ENCODE measurements at places on chromosomes 6 and 20.

- DNase-seq, result no peak
- no peak overlapping the region for H3K4me3 ChIP-seq
- no peaks in the 10 kb centered on the region for H3K27me3 ChIP-seq
- H3K27ac ChIP-seq, result no peak overlapping the region
- H3K36me3 ChIP-seq, result no peaks in the 10 kb centered on the region
Observed at GRCh38 chr6:121579478-121579877, 144.0 kb downstream of the GJA1 start.

DNA sequence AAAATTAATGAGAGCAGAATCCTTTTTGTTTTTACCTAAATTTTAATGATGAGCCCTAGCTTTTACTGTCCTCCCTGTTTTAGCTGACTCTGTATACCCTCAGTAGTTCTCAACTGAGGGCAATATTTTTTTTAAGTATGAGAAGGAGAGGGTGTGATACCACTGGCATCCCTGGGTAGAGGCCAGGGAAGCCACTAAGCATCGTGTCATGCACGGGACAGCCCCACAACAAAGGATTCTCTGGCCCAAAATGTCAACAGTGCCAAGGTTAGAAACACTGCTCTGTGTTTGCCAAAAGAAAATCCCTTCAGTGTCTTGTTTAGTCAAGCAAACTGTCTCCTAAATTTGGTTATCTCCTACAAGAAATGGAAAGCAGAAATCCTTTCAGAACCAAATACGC lies 210.4 kb downstream of the KCNQ5 start:
- no peak overlapping the region for H3K4me3 ChIP-seq
- H3K27me3 ChIP-seq, result no peaks in the 10 kb centered on the region
- no peak for DNase-seq
- H3K4me1 ChIP-seq, result peaks cover 11% of the 10 kb centered on the region
- no peak overlapping the region for H3K27ac ChIP-seq

DNA sequence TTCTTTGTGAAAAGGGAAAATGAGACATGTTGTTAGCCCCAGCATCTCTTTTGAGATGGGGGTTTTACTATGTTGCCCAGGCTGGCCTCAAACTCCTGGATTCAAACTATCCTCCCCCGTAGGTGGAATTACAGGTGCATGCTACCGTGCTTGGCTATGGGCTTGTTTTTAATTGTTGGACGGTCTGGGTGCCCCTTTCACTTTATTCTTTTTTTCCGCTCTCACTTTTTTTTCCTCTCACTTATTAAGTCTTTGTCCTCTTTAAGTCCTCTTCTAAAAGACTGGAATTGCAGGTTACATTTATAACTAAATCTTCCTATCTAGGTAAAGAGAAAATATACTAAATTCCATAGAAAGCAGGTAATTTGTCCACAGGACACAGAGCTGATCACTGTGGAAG lies 18.8 kb upstream of the PRDM13 start:
- peaks cover 65% of the 10 kb centered on the region for H3K27me3 ChIP-seq
- no peaks in the 10 kb centered on the region for H3K36me3 ChIP-seq
- no peak for DNase-seq
- no peak overlapping the region for H3K4me3 ChIP-seq
- H3K27ac ChIP-seq, result no peak overlapping the region

GRCh38 chr6:46903175-46903574 lies 18.6 kb downstream of the ADGRF5 start:
- no peaks in the 10 kb centered on the region for H3K36me3 ChIP-seq
- DNase-seq, result no peak
- no peaks in the 10 kb centered on the region for H3K4me1 ChIP-seq
- H3K4me3 ChIP-seq, result no peak overlapping the region
- peaks cover 7% of the 10 kb centered on the region for H3K27me3 ChIP-seq
- H3K27ac ChIP-seq, result no peak overlapping the region

DNA sequence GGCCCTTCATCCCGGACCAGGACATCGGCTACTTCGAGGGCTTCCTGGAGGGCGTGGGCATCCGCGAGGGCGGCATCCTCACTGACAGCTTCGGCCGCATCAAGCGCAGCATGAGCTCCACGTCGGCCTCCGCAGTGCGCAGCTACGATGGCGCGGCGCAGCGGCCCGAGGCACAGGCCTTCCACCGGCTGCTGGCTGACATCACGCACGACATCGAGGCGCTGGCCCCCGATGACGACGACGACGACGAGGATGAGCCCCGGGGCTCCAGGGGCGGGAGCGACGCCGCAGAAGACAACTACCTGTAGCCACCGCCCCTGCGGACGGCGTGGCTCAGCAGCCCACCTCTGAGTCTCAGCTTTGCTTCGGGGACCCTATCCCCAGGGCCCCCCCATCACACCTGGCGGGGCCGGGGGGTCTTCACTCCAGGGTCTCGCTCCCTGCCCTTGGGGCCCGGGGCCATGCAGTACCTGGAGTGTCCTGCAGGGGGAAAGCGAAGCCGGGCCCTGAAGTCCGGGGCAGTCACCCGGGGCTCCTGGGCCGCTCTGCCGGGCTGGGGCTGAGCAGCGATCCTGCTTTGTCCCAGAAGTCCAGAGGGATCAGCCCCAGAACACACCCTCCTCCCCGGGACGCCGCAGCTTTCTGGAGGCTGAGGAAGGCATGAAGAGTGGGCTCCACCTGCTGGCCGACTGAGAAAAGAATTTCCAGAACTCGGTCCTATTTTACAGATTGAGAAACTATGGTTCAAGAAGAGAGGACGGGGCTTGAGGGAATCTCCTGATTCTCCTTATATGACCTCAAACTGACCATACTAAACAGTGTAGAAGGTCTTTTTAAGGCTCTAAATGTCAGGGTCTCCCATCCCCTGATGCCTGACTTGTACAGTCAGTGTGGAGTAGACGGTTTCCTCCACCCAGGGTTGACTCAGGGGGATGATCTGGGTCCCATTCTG lies 20.8 kb upstream of the HCK start:
- H3K4me1 ChIP-seq, result peaks cover 11% of the 10 kb centered on the region
- no peak overlapping the region for H3K27ac ChIP-seq
- H3K4me3 ChIP-seq, result peak overlapping the region; percentile 52
- no peaks in the 10 kb centered on the region for H3K36me3 ChIP-seq
- peaks cover 48% of the 10 kb centered on the region for H3K27me3 ChIP-seq

DNA sequence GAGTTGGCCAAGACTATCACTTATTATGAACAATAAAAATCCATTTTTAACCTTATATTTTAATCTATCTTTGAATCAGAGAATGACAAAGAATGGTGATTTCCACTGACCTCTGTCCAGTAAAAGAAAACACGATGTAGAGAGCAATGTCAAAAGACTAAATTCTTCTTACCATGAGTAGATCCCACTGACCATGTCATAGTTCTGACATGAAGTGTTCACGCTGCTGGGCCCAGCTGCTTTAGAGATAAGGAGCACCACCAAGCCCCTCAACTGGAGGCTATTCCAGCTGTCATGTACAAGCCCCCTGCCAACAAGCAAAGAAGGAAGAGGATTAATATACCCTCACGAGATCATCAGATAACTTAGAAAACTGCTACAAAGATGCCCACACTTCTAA lies 125.3 kb downstream of the PDSS2 start:
- peaks cover 20% of the 10 kb centered on the region for H3K4me1 ChIP-seq
- no peak overlapping the region for H3K27ac ChIP-seq
- DNase-seq, result no peak
- H3K36me3 ChIP-seq, result peaks cover 7% of the 10 kb centered on the region

GRCh38 chr6:46882645-46883044 lies 39.1 kb downstream of the ADGRF5 start:
- H3K27ac ChIP-seq, result no peak overlapping the region
- no peaks in the 10 kb centered on the region for H3K36me3 ChIP-seq

- no peaks in the 10 kb centered on the region for H3K36me3 ChIP-seq
- H3K27ac ChIP-seq, result no peak overlapping the region
- no peak for DNase-seq
Observed at GRCh38 chr20:32296412-32296811, 19.0 kb downstream of the KIF3B start.

- peaks cover 71% of the 10 kb centered on the region for H3K4me1 ChIP-seq
- no peaks in the 10 kb centered on the region for H3K27me3 ChIP-seq
- peaks cover 21% of the 10 kb centered on the region for H3K36me3 ChIP-seq
- peak within 1 kb of the TSS; percentile 99 for H3K27ac ChIP-seq
Observed at GRCh38 chr6:31736021-31736767, at the start of gene CLIC1. Gene CLIC1, minus strand, starts transcription at chr6:31736530. Its CDS starts 230 bp downstream, at chr6:31736300.

All from naive B cell (primary cell).